Astrocyte (in vitro differentiated cells and primary cell): ENCODE measurements at places on chromosomes 5 and 9. TPM values are rescaled to one million over a fixed set of nuclear protein-coding genes. Genes with fewer than 3 reads are reported as not detected.

DNA sequence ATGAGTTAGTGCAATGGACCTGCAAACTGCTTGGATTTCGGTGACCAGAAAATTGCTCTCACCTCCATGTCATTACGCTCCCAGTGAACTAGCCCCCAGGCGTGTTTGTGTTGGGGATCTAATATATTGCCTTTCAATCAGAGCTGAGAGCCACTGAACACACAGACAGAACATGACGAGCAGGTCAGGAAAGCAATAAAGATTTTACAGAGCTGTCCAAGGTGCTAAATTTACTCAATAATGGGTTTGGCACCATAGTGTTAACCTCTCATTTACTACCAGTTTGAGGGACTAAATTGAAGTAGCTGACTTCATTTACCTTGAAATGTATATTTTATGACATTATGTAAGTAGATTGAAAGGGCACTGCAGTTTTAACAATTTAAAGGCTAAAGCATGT is 383.0 kb downstream of the EBF1 start:
- no peak overlapping the region for H3K4me3 ChIP-seq
- H3K36me3 ChIP-seq = no peaks in the 10 kb centered on the region
- no peak overlapping the region for H3K27ac ChIP-seq
- no peaks in the 10 kb centered on the region for H3K27me3 ChIP-seq
- no peak for DNase-seq

DNA sequence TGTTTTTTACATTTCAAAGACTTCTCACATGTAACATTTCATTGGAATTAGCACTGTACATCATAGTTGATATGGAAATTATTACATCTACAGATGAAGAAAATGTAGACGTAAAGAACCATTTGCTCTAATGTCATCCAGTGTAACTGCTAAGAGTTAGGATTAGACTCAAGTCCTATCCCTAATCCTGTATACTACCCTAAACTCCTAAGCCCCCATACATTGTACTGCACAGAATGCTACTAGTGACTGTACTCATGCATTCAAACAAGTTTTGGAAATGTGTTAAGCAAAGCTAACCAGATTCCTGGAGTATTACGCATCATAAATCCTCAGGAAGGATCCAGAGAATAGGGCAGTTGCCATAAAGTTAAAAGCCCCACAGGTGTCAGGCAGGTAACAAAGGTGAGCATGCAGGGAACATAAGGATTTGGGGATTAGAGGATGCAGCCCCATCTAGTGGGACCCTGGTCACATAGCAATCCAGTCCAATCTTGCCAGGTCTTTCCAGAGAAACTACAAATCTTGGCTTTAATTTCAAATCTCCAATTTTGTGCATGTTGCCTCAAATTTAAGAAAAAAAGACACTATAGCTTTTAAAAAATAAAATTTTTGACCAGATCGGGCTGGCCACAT is 32.0 kb downstream of the HAVCR1 start:
- H3K36me3 ChIP-seq = no peaks in the 10 kb centered on the region
- H3K27ac ChIP-seq = no peak overlapping the region
- no peaks in the 10 kb centered on the region for H3K4me1 ChIP-seq
- H3K4me3 ChIP-seq = no peak overlapping the region

GRCh38 chr5:43121913-43122484 is 1.3 kb downstream of the ZNF131 start:
- H3K36me3 ChIP-seq = peaks cover 29% of the 10 kb centered on the region
- no peaks in the 10 kb centered on the region for H3K27me3 ChIP-seq
- peak; percentile 60 for DNase-seq
- H3K4me1 ChIP-seq = peaks cover 10% of the 10 kb centered on the region

DNA sequence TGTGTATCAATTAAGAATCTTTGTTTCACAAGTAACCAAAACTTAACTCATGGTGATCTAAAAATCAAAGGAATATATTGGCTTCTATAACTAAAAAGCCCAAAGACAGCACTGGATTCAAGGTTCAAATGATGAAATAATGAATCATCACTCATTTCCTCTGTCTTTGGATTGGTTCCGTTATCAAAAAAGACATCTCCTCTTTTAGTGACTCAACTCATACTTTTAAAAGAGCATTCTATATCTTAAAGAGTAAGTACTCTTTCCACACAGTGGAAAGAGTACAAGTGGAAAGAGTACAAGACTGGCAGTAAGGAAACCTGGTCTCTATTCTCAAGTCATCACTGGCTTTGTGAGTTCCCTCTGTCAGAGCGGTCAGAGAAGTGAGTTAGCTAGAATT is 141.4 kb upstream of the NMUR2 start:
- no peaks in the 10 kb centered on the region for H3K36me3 ChIP-seq
- DNase-seq = no peak
- no peaks in the 10 kb centered on the region for H3K27me3 ChIP-seq
- H3K4me3 ChIP-seq = no peak overlapping the region
- H3K4me1 ChIP-seq = no peaks in the 10 kb centered on the region

Gene ARID3C
- 0.16 and 0.19 TPM in 2 replicates for total RNA-seq

Gene DOK3
- total RNA-seq = 15.6 and 16.3 TPM in 2 replicates
